MG63 (cell line): ENCODE measurements at places on chromosomes 7 and 10. TPM values are rescaled to one million over a fixed set of nuclear protein-coding genes. Genes with fewer than 3 reads are reported as not detected.

STAG3 gene
- total RNA-seq: 0.13 TPM in 1 of 2 replicates, not detected in the other

ABCB1 gene
- 0.59 and 0.81 TPM in 2 replicates for total RNA-seq

SEMA3A gene
- 72.6 and 89.1 TPM in 2 replicates for total RNA-seq

H2BK1 gene
- total RNA-seq: not detected in 2 replicates

CYP3A4 gene
- total RNA-seq: not detected in 2 replicates

BEND7 gene
- 3.6 and 4.5 TPM in 2 replicates for total RNA-seq

KIFBP gene
- total RNA-seq: 40.4 and 43.5 TPM in 2 replicates

AKR1C2 gene
- 0.94 and 2.5 TPM in 2 replicates for total RNA-seq
